Activated naive CD4-positive, alpha-beta T cell treated with anti-CD3 and anti-CD28 coated beads, Interleukin-2, amount 50 U/mL, for 72 hours (primary cell): ENCODE measurements at places on chromosomes 7 and 10. TPM values are rescaled to one million over a fixed set of nuclear protein-coding genes. Genes with fewer than 3 reads are reported as not detected.

Gene PDK4
- total RNA-seq: not detected

Gene HECW1
- total RNA-seq: not detected

Gene TRIM50
- total RNA-seq: not detected

Gene PTPRE
- 28.4 TPM for total RNA-seq

Gene TMEM273
- total RNA-seq: 2.0 TPM
